ENCODE measurements at places on chromosomes 5 and 9.

- DNase-seq = no peak
These were observed 29.9 kb upstream of the ZSWIM6 start for GRCh38 chr5:61302200-61302563.

DNA sequence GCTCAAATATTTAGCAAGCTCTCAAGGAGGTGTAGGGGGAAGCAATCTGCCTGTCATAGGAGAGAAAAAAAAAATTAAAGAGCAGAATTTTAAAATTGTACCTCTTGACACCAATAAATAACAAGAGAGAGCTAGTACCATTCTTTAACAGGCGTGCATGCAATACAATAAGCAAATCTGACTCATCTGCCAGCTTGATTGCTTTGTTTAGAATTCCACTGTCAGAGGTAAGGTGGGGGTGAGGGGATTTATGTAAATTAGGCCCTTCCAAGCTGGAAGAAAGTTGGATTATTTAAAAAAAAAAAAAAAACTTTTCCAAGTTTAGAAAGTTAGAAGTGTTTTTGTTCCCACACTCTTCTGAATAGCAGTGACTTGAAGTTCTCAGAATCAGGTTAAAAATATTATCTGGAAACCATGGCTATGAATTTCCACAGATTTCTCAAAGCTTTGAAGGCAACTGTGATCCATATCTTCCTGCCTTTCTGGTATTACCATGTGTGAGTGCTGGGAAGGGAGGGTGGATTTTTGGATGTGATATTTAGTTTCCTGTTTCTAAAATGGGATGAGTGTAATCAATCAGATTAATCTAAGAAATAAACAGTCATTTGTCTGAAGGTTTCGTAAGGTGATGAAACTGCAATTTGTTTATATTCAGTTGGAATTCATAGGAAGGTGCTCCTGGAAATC lies 477.5 kb downstream of the TLE4 start:
- no peak for DNase-seq

DNA sequence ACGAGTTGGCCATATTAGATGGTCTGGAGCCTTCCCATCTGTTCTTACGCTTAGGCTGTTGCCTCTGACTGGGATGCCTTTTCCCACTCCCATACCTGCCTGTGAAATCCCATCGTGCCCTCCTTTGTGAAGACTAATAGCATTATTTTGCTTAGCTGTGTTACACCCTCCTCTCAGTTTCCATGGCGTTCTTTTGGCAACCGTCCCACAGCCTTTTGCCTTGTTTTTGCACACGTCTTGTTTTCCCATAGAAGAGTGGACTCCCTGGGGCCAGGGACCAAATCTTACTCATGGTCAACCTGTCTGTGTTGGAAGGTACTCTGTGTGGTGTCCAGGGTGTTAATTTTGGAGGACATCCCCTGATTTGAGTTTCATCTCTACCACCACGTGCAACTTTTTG lies 242.1 kb downstream of the HSPA4 start:
- no peak for DNase-seq

GRCh38 chr5:14513266-14513665 lies 68.3 kb upstream of the OTULINL start:
- DNase-seq = no peak
